Hindlimb muscle (tissue), 1 donor: ENCODE measurements at places on chromosomes 1 and 21.

DNA sequence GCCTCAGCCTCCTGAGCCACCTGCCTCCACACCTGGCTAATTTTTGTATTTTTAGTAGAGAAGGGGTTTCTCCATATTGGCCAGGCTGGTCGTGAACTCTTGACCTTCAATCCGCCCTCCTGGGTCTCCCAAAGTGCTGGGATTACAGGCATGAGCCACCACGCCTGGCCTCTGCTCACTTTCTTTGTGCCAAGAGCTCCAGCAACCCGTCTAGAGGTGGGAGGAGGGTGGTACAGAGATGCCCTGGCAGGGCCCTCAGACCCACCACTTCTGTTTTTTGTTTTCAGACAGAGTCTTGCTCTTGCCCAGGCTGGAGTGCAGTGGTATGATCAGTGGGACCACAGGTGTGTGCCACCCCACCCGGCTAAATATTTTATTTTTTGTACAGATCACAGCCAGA, 6.9 kb upstream of the SYNC start:
- no peak for DNase-seq

GRCh38 chr1:184176058-184176457, 124.5 kb downstream of the TSEN15 start:
- DNase-seq: no peak

DNA sequence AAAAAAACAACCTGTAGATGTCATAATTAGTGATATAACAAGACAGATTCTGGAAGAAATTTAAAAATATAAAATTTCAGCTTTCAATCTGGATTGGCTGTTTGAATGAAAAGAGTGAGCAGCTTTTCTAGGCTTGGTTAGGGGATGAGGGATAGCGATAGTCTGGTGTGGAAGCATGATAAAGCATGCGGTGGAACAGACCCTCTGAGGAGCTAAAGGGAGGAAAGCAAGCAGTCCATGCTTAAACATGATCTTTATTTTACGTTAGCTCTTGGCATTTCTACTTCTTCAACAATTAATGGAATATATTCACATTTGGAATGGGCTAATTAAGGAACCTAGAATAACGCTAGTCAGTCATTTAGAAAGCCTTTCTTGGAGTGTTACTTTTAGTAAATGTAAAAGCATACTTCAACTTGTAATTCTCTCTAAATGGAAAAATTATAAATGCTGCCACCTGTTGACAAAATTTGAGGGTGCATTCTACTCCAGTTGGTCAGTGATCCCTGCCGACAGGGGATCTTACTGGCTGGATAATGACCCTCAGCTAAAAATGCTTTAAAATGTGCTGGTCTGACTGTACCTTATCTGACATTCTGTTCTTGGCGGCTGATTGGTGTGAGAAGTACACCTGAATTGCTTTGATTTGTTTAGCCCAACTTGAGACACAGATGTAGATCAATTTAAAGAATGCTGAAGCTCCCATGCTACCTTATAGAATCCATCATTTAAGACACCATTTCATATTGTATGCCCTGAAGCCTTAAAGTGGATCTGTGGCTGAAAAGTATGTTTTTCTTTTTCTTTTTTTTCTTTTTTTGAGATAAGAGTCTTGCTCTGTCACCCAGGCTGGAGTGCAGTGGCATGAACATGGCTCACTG, 61.2 kb downstream of the AK4 start:
- peak; percentile 63 for DNase-seq

DNA sequence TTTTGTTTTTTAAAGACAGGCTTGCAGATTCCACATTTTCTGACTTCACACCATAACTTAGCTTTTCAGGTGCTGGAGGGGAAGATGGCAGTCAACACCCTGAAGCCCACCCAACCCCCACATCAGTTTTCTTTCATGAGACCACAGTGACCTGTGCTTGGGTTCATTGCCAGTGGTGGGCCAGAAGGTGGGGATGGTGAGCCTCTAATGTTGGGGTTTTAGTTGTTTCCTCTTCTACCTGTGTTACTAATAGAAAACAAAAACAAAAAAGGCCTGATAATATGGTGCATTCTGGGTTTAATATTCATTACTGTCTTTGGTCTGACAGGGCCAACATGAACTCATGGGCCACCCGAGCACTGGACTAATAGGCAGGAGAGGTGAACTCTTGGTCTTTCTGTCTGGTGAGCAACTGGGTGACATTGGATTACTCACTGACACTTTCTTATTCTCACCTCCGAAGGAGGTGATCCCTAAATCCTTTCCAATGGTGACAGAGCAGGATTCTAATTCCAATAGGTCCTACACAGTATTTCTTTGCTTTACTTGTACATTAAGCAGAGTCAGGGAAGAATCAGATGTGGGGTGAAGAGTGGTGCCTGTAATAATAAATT, 132.8 kb downstream of the CLIC6 start:
- no peak for DNase-seq

DNA sequence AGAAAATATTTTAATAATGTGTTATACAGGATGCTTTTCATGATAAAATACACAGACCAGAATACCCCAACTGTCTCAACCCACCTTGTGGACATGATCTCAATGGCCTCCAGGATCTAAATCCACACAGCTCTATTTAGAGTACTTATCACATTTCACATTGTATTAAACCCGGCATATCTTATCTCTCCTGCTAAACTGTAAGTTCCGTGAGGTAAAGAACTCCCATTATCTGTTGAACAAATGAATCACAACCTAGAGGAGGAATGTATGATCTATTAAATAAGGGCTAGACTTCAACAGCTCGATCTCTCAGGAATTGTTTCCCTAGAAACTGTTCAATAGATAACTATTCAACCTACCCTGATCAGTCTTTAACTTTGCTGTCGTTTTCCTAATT, 6.9 kb downstream of the ETV3 start:
- no peak for DNase-seq

- no peak for DNase-seq
Observed at GRCh38 chr1:7369866-7370265, 401.2 kb upstream of the VAMP3 start.

DNA sequence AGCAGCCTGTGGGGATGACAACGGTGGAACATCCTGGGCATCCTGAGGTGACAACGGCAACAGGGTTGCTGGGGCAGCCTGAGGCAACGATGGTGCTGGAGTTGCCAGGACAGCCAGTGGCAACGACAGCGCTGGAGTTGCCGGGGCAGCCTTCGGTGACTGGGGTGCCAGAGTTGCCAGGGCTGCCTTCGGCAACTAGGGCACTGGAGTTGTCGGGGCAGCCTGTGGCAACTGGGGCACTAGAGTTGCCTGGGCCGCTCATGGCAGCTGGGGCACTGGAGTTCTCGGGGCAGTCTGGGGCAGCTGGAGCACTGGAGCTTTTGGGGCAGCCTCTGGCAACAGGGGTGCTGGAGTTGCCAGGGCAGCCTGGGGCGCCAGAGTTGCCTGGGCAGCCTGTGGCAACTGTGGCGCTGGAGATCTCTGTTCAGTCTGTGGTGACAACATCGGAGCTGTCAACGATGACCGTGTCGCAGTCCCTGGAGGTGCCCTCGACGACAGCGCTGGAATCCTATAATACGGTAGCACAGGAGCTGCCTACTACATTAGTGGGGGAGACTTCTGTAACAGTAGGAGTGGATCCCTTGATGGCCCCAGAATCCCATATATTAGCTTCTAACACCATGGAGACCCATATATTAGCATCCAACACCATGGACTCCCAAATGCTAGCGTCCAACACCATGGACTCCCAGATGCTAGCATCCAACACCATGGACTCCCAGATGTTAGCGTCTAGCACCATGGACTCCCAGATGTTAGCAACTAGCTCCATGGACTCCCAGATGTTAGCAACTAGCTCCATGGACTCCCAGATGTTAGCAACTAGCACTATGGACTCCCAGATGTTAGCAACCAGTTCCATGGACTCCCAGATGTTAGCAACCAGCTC, 8.2 kb downstream of the SON start:
- no peak for DNase-seq

DNA sequence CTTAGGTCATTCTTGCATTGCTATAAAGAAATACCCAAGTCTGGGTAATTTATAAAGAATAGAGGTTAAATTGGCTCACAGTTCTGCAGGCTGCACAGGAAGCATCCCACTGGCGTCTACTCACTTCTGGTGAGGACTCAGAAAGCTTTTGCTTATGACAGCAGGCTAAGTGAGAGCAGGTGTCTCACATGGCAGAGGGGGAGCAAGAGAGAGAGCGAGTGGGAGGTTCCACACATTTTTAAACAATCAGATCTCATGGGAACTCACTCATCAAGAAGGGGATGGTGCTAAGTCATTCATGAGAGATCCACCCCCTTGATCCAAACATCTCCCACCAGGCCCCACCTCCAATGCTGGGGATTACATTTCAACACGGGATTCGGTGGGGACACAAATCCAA, 13.6 kb upstream of the RGS4 start:
- DNase-seq: no peak

- no peak for DNase-seq
Observed at GRCh38 chr1:232657426-232658005, 27.6 kb upstream of the SIPA1L2 start.

DNA sequence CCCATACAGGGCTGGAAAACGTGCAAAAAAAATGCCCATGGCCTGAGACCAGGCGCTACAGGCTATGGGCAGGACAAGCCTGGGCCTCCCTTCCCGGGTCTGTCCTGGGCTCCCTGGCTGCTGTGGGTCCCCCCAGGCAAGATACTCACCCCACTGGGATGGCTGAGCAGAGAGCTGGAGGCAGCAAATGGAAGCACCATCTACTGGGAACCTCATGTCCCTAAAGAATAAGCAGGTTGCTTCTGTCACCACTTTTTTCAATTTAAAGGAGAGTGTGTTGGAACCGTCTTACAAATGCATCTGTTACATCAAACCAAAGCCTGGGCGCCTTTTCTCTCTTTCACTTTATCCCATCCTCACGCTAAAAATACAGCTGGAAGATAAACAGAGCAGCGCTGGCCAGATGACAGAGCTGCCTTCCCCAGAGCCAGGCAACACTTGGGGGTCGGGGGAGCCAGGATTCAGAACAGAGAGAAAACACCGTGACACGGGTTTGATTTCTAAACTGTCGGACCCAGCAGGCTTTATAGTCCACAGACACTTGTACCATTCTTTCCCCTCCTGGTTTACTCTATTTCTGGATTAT, 262.1 kb upstream of the VAMP3 start:
- DNase-seq: no peak

DNA sequence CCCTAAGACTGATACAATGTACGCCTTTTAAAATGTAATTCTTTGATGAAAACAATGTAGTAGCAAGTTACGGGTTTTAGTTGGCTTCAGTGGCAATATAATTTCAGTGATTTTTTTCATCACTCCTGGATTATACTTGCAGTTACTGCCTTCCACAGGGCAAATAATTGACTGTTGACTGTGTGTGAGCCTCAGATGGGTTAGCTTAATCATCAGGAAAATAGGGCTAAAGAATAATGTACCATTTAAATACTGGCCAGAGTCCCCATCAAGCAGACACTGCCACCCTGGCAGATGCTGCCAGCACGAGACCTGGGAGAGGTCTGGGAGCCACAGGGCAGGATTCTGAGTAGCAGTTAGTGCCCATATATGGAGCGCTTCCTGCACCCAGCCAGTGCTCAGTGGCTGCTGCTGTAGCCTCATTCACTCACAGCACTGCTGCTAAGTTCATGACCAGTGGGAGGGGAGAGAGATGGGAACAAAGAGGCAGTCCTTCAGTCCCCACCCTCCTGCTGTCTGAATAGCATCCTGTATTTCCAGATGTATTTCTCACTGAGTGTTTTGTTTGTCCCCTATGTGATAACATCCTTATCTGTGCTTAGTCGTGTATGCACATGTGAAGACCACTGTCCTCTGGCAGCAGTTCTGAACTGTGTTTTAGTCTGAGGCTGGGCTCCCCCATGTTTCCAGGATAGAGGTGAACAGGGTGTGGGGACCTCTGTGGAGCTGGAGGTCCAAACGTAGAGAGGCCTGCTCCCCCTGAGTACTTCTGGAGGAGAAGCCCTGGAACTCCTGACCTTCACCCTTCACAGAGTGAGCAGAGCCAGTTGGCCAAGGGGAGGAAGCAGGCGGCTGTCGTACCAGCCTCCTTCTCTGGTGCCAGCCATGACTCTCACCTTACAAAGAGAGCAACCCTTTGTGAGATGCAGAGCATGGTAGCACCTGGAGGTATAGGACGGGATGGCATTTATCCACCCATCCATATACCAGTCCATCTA, 80.4 kb downstream of the ADARB1 start:
- no peak for DNase-seq
